NCI-H2227 treated with DMSO at 0.1 percent for 48 hours (cell line): ENCODE measurements at places on chromosomes 6 and 20.

GRCh38 chr20:46195264-46196036 is 77.3 kb downstream of the CD40 start:
- no peak for DNase-seq

- peak; percentile 2 for DNase-seq
These were observed 394 bp downstream of the MYB start for GRCh38 chr6:135181333-135182070.

- no peak for DNase-seq
These were observed 203.3 kb upstream of the LAMP5 start for GRCh38 chr20:9311132-9311531.

GRCh38 chr6:157503018-157503747 is 122.2 kb downstream of the ZDHHC14 start:
- no peak for DNase-seq

GRCh38 chr6:24397631-24398030 is 5.1 kb upstream of the MRS2 start:
- DNase-seq: no peak

DNA sequence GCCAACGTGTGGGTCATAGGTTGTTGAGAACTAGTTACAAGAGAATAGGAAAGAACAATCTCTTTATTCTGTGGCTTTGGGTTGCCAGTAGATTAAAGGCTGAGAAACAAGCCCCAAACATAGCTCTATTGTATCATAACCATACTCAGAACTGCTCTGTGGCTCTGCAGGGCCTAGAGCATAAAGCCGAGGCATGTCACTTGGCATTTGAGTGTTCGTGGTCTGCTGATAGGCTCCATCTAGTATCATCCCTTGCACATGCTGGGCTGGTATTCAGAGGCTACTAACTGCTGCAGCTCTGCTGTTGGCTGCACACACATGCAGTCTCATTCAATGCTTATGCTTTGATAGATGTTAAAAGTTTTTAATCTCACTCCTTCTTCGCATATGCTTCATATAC is 157.9 kb downstream of the OGFRL1 start:
- no peak for DNase-seq

DNA sequence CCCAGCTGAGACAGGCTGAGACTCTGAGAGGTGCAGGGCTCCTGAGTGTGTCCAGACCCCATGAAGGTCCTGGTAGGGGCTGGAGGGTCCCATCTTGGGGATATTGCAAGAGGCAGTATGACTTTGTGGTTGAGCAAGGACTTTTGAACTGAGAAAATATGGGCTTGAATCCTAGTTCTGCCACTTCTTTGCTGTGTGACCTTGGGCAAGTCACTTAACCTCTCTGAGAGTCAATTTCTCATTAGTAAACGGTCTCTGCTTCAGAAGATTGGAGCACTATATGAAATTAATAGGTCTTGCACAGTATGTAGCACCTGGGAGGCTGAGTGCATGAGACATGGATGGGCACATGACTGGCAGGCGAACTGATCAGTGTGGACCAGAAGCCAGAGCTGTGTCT is 42.7 kb downstream of the TFEB start:
- no peak for DNase-seq

DNA sequence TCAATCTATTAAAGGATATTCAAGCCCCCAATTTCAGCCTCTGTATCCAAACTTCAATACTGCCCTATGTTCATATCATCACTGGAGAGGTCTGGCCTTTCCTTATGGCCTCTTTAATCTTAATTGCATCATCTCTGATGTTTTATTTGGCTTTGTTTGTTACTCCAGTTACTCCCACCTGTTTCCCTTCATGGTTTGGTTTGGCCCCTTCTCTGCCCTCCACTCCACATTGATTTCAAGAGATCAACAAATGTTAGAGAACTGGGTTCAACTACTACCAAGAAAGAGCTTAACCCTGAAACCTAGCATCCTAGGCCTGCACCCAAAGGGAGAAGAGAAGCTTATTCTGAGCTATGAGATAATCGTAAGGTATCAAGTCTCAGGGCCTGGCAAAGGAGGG is 221.6 kb downstream of the LAMA2 start:
- no peak for DNase-seq

DNA sequence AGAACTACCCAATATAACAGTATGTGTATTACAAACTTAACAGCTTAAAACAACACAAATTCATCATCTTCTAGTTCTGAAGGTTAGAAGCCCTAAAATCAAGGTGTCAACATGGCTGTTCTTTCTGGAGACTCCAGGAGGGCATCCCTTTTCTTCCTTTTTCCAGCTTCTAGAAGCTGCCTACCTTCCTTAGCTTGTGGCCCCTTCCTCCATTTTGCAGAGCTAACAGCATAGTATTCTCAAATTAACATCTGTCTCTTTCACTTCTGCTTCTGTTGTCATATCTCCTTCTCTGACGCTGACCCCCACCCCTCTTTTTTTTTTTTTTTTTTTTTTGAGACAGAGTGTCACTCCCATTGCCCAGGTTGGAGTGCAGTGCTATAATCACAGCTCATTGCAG is 52.8 kb upstream of the AKIRIN2 start:
- no peak for DNase-seq

DNA sequence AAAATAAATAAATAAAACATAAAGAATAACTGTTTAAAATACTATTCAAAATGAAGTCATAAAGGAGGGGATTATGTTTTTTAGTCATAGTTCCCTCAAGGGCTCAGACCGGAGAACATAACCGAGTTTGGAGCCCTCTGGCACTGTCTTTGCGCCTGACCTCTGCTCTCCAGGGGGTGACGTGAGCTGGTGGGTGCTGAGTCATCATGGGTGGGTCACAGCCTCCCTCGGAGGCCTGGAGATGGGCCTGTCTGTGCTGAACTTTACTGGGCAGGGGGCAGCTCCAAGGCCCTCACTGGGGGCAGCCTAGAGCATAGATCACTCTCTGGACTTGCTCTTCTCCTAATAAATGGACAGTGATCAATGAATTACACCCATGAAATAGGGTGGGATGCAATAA is 3.1 kb upstream of the MAVS start:
- no peak for DNase-seq

DNA sequence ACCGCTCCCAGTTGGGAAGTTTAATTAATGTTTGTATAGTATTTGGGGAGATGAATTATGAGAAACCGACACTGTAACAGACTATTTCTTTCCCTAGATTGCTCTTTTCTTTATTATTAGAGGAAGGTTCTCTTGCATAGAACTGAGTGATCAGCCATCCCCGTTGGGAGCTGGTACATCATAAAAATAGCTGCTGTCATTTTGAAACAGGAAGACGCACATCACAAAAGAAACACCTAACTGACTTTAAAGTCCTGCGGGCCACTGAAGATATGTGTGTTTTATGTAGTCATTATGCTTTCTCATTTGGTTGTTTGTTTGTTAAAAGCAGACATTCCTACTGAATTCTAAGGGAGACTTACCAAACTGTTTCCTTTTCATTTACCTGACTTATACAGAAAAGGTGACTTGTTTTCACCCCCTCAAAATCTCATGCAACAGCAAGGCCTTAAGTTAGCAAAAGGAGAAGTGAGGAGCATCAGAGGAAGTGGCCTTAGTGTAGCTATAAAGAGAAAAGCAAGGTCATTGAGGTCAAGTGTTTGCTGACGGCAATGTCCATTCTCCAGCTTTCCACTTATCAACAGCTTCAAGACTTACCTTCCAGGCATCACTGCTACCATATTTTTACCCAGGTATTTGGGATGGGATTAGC is 91.0 kb downstream of the PKHD1 start:
- DNase-seq: no peak

- no peak for DNase-seq
These were observed 467.6 kb downstream of the DHX35 start for GRCh38 chr20:39429726-39430125.

DNA sequence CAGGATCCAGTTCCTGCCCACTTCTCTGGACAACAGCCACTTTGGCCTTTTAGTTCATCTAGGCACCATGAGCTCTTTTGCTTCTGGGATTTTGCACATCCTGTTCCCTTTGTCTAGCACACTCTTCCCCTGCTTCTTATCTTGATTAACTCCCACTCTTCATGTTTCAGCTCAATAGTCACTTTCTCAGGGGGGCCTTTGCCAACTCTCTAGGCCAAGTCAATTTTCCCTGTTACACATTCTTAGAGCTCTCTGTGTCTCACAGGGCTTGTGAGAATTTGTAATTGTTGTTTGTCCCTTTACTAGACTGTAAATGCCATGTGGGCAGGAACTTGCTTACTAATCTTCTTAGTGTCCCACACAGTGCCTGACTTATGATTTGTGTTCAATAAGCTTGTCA is 58.1 kb upstream of the EPB41L1 start:
- DNase-seq: no peak

GRCh38 chr20:60986506-60987156 is 265.4 kb upstream of the CDH4 start:
- no peak for DNase-seq

GRCh38 chr20:61963149-61963548 is 102.5 kb downstream of the TAF4 start:
- no peak for DNase-seq

GRCh38 chr6:74199215-74199915 is 503.4 kb downstream of the CD109 start:
- DNase-seq: no peak

DNA sequence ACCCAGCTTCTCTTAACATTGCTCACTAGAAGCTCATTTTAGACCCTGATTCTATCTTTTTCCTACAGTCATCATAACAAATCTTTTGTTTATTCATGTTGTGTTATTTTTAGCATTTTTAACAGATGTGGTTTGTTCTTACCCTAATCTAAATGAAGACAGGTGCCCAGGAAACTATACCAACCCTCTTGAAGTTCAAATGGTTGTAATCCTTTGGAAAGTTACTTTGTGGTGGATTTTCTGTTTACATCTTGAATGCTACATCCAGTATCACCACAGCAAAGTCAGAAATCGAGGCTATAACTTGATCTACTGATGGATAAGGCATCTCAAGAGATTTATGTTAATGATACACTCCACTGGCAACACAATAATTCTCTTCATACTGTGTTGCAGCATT is 26.2 kb downstream of the SMAP1 start:
- DNase-seq: no peak

DNA sequence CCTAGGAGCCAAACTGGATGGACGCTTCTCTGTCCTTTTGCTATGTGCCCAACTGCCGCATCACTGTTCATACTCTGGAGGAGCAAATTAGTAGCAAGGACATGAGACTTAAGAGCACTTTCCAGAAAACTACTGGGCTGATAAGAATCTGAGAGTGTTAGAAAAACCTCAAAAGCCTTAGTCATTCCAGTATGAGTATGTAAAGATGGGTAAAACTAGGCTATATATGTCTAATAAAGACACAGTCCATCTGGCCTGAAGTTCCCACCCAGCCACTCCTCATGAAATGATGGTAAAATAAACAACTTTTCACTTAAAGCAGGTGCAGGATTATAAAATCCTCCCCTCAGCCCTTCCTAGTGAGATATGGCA is 30.6 kb downstream of the SHLD1 start:
- DNase-seq: no peak

- DNase-seq: no peak
These were observed 74.7 kb downstream of the PTCHD4 start for GRCh38 chr6:48036316-48036715.

GRCh38 chr20:22818636-22819035 is 216.5 kb upstream of the SSTR4 start:
- DNase-seq: no peak

- peak; percentile 46 for DNase-seq
These were observed 31.9 kb upstream of the TXLNB start for GRCh38 chr6:139323511-139324300.

DNA sequence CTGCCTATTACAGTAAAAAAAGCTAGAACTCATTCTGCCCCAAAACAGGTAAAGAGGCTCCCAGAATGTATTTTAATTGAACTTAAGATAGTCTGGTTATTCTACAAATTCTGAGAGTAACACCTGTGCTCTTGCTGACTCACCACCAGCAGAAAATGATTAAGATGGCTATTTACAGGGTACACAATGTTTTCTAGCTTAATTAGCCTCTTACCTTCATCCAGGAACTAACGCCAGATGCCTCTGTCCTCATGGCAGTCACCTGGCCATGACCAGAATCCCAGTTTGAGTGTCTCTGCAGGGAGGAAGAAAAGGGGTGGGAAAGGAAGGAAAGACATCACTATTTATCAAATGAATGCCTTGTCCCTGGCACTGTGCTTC is 31.3 kb upstream of the PPP1R3G start:
- no peak for DNase-seq

- DNase-seq: no peak
These were observed 450.3 kb upstream of the BTBD3 start for GRCh38 chr20:11467436-11467835.
